Fibroblast of villous mesenchyme (primary cell): ENCODE measurements at places on chromosomes 1 and 21. TPM values are rescaled to one million over a fixed set of nuclear protein-coding genes. Genes with fewer than 3 reads are reported as not detected.

DNA sequence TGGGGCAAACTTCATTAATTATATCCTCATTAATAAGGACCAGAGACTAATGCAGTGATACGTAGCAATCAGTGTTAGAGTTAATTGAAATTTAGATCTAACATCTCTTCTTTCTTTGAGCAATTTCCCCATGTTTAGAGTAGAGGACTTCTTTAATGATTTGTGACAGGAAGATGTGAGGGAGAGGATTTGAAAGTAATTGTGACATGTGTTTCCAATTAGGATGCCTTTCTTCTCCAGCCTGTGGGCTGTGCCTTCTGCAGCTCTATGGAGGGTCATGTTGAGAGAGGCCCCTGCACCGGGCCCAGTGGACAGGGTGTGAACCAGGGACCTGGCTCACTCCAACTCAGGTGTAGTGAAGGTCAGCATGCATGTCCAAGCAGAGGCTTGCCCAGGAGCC lies 103.0 kb downstream of the GREM2 start:
- DNase-seq: peak; percentile 63

DNA sequence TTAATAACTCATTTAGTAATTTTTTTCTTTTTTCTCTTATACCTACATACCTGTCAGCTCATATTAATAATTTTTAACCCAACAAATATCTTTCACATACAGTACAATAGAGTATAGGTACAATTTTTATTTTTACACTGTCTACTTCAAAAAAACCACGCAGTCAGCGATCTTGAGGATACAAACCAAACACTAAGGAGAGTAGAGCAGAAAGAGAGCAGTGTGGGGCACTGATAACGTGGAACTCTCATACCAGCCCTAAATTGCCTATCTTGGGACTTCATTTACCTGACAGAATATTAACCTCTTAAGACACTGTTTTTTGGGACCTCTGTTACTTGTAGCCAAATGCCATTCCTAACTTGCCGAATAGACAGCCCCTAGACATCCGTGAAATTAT lies 5.5 kb downstream of the TRMT1L start:
- DNase-seq: no peak

- no peak for DNase-seq
Measured at GRCh38 chr1:208139434-208140045, 104.6 kb downstream of the PLXNA2 start.

DNA sequence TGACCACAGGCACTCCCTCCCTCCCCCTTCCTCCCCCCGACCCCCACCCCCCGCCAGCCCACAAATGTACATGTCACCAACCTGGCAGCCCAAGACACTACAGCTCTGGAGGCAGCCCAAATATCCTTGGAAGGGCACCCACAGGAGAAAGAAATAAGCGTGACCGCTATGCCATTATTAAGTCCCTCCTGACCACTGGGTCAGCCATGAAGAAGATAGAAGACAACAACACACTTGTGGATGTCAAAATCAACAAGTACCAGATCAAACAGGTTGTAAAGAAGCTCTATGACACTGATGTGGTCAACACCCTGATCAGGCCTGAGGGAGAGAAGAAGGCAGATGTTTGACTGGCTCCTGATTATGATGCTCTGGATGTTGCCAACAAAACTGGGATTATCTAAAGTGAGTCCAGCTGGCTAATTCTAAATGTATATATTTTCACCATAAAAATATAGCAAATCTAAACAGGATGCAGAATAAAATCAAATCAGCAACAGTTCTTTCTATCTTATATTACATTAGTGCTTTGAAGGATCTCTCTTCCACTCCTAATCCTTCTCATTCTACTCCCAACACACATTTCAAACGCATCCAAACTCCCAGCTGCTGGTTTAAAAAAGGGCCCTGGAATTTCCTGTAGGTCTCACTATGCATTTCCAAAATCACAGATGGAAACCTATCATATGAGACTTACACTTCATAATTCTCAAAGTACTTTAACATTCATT lies 77.4 kb upstream of the SLFNL1 start:
- no peak for DNase-seq

GRCh38 chr1:227938276-227938675 lies 9.5 kb downstream of the WNT9A start:
- DNase-seq: no peak

DNA sequence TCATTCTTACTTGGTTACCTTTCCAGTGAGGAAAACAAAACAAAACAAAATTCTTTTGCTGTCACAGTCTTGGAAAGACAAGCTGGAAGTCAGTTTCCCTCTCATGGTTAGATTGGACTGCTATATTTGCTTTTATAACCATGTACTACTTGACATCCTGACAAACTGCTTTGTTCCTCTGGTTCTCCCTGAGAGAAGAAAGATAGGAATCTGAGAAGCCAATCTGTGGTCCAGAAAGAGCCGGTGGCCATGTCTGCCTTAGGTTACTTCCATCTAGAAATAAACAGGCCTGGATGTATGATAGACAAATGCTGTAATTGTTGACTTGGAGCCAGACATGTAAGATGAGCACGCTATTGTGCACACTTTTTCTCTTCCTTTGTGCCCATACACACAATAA lies 330.0 kb downstream of the BRINP3 start:
- DNase-seq: no peak

- DNase-seq: no peak
Measured at GRCh38 chr1:53551428-53551995, 92.3 kb downstream of the DMRTB1 start.

DNA sequence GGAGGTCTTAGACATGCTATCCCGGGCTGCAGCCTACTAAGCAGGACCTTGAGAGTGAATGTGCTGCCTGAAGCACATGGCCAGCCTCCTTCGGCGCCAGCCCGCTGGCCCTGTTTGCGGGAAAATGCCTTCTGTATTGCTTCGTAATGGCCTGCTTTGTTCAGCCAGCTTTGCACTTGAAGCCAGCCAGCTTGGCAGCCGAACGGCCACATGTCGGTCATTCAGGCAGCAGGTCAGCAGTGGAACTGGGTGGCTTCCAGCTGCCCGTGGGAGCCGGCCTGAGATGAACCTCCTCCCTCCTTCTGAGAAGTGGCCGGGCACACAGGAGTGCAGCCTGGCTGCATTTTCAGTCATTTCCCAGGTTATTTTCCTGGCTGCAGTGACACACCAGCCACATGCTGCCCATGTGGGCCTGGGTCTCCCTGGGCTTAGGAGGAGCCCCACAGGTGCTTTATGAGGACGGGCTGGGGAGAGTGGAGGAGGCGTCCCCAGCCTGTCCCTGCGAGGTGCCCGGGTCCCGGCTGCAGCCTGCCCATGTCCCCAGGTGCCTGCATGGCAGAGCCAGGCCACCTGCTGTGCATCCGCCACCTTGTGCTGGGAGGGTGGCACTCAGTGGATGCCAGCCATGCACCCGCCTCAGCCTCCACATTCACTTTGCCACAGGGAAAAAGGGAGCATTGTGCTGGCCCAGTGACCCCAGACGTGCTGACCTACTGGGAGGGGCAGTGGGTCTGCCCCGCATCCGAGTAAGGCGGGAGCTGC lies 103.5 kb downstream of the SIK1 start:
- DNase-seq: no peak

DNA sequence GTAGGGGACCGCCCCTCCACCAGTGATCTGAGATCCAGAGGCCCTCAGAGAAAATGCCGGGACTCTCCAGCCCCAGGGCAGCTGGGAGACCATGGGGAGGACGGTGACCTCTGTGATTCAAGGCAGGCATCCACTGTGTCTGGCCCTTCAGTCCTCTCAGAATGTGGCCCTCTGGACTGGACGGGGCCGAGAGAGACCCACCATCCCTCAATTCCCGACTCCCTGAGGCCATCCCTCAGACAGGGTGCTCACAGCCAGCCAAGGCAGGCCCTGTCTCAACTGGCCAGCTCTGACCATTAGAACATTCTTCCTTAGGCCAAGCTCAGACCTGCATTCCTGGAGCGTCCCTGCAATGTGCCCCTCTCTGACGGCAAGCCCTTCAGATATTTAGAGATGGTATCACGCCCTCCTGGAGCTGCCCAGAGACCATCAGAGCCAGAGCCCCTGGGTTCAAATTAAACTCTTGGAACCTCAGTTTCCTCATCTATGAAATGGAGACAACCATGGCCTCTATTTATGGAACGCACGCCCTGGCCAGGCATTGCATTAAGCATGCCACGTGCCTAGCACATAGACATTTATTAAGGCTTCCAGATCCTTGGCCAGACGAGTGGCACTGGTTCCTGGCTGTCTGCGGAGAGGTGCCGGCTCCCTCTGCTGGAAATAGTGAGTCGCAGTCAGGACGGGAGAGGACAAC lies 9.6 kb upstream of the EPS8L3 start:
- peak; percentile 91 for DNase-seq

DNA sequence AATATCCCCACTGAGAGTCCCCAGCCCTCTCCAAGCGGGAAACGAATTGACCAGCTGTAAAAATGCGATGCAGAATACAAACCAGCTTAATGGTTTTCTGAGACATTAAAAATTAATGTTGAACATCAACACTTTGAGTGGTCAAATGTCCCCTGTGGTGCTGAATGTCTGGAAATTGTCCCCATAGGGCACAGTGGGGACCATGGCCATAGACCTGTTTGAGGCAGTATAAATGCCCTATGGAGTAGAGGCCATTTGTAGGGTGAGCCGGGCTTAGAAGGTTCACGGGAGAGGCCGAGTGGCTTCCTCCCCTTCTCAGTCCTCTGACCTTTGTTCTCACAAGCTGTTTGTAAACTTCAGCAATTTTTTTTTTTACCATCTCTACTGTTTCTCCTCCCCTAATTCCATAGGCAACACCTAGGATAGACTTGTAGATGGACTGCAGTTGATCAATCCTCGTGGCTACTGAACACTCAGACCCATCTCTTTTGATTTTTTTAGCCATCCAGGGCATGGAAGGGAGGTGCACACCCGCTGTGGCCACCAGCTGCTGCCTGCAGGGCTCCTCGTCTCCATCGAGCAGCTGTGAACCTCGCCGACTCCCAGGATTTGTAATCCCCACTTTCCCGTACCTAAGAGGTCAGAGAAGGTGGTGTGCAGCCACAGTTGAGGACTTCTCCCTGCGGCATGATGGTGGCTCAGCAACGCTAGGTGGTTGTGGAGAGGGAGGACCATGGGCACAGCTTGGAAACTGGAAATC lies 41.0 kb downstream of the KAZN start:
- no peak for DNase-seq

- DNase-seq: no peak
Measured at GRCh38 chr1:191279266-191279800, 801.7 kb upstream of the BRINP3 start.

DNA sequence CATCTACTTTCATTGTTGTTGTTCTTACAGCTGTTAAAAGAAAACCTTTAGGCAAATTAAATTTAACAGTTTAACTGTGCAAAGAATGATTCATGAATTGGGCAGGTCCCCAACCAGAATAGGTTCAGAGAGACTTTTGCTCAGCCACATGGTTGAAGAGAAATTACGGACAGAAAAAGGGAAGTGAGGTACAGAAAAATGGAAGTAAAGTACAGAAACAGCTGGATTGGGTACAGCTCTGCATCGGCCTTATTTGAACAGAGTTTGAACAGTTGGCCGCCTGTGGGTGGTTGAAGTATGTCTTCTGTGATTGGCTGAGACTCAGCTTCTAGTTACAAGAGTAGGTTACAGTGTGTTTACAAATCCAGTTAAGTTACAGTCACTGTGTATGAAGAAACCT lies 210.1 kb downstream of the FGGY start:
- DNase-seq: peak; percentile 79

DNA sequence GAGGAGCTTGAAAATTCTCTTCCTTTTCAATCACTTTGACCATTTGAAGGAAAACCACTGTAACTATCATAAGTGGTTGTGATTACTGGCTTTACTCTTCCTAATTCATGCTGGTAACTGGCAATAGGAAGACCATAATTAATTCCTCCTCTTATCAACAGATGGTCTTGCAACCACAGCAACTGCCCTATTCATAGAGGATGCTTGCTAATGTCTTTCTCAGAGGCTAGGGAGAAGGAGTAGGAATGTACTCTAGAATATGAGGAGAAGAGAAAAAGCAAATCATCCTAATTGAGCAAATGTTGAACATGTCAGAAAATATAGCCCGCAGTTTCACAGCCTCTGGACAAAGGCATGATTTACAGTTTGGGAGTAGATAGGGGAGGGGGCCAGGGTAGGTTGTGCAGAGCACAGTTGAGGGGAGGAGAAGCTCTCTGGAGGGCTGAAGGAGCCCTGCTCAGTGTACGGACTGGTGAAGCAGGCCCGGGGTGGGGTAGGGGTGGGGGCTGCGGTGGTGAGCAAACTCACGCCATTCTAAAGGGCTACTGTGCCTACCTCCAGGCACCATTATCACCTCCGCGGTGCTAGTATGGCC lies 192.9 kb downstream of the PCP4 start:
- no peak for DNase-seq

DNA sequence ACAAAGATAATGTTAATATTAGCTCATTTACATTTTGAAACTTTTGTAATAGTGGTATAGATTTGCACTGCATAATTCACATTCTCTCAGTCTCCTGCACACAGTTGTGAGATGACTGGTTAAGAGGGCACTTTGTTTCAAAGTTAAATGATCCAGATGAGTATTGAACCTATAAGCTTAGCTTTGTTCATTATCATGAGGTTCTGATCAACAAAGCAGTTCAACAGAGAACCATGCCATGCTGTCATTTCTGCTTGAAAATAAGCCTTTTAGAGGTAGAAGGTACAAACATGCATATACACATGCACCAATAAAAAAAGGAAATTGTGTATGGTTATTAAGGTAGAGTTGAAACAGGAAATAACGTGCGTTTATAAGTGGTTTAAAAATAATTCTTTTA lies 4.8 kb downstream of the RAP1A start:
- no peak for DNase-seq

OR2T33 gene
- not detected in 2 replicates for total RNA-seq

CA14 gene
- not detected in 2 replicates for total RNA-seq

NBPF8 gene
- 10.6 and 19.0 TPM in 2 replicates for total RNA-seq

GSTM5 gene
- 5.8 and 9.1 TPM in 2 replicates for total RNA-seq

ASCL5 gene
- total RNA-seq: not detected in 2 replicates

FCGR3B gene
- total RNA-seq: not detected in 2 replicates

REN gene
- total RNA-seq: 4.3 and 8.7 TPM in 2 replicates

SRGAP2 gene
- 43.8 and 45.3 TPM in 2 replicates for total RNA-seq

TRAF5 gene
- total RNA-seq: 27.6 and 28.7 TPM in 2 replicates
